Cortex of kidney (tissue), 1 donor: ENCODE measurements at places on chromosomes 6 and 20.

- DNase-seq = no peak
Observed at GRCh38 chr20:6113951-6114350, 8.9 kb downstream of the FERMT1 start.

- no peak for DNase-seq
Observed at GRCh38 chr6:16105854-16106253, 23.0 kb upstream of the MYLIP start.

DNA sequence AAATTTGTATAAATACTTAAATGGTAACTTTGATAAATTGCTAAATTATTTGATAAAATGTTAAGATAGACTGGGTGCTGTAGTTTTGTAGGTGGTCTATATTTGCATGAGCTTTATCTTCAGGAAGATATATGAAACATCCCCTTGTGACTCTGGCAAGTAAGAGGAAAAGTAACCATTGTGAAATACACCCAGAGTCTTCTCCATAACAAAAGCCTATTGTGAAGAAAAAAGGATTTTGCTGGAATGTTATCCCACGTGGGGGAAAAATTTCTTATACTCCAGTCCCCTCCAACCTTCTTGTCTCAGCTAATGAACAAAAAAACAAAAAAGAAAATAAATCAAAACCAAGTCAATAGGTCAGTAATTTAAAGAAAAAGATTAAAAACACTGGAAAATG, 600.7 kb downstream of the HDGFL1 start:
- DNase-seq = no peak

DNA sequence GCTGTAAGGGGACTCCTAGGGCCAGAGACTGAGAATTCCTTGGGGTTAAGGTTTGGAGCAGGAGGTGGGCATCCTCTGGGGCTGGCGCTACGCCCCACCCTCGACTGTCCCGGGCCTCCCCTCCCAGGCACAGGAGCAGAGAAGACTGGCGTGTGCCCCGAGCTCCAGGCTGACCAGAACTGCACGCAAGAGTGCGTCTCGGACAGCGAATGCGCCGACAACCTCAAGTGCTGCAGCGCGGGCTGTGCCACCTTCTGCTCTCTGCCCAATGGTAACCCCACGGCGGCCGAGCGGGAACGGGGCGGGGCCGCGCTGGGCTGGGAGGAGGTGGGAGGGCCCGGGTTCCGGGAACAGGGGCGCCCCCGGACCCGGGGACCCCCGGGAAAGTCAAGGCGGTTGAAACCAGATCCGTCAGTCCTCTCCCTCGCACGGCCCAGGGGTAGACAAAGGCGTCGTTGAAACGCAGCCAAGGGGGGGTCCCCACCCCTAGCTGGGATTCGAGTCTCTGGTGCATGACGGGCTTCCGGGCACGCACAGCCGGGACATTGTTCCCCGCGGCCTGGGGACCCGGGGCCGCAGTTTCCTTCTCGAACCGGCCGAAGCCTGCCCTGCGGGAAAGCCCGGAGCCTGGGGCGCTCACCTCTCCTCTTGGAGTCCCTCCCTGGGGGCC, 844 bp downstream of the WFDC2 start:
- DNase-seq = no peak
